ENCODE measurements at places on chromosomes 7 and 10. TPM values are rescaled to one million over a fixed set of nuclear protein-coding genes. Genes with fewer than 3 reads are reported as not detected.

NPY4R gene
- not detected for total RNA-seq

GIMAP1 gene
- not detected for total RNA-seq

LRRD1 gene
- 0.50 TPM for total RNA-seq

GRCh38 chr10:109374215-109374614 is 549.1 kb downstream of the XPNPEP1 start:
- DNase-seq = no peak

DNA sequence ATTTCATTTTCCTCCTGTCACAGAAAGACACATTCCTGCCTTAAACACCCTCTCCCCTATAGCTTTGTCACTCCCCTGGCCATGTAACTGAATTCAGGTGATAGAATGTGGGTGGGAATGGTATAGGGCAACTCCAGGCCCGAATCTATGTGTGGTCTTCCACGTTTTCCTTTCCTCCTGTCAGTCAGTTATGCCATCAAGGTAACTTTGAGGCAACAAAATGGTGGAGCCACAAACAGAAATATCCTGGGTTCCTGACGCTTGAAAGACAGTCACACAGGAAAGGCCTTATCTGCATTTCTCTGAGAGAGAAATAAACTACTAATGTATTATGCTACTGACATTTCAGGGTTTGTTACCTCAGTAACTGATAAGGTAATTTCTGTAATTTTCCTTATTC is 326.8 kb downstream of the HPSE2 start:
- DNase-seq = no peak

Data from mesothelial cell of epicardium (in vitro differentiated cells).